ENCODE measurements at places on chromosomes 3 and 15.

DNA sequence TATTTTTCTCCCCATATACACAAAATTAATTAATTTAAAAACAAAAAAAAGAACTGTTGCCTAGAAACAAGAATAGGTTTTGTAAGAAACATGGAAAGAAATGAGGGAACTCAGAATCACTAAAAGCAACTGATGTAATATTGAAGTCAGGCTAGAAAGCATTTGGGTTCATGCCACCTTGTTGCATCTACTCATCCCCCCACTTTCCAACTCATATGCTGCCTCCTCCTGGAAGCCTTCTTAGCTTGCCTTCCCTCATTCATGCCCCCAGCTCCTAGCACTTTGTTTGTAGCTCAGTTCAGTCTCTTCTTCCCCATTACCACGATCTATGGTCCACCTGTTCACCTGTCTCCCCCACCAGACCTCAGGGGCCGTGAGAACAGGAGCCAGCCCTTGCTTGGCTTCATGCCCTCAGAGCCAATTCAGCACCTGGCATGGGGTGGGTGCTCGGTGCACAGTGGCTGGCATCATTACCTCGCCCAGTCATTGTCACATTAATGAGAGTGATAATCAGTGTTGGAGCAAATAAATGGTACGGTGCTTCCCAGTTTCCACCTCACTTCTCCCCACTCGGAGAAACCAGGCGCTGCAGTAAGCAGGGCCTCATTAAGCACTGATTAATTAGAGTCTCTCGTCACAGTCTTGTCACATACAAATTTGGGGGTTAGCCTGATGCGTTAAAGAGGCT is 62.4 kb upstream of the SLC6A1 start:
- DNase-seq = no peak

- no peak for DNase-seq
Measured at GRCh38 chr3:43307226-43307625, 20.9 kb downstream of the SNRK start.

DNA sequence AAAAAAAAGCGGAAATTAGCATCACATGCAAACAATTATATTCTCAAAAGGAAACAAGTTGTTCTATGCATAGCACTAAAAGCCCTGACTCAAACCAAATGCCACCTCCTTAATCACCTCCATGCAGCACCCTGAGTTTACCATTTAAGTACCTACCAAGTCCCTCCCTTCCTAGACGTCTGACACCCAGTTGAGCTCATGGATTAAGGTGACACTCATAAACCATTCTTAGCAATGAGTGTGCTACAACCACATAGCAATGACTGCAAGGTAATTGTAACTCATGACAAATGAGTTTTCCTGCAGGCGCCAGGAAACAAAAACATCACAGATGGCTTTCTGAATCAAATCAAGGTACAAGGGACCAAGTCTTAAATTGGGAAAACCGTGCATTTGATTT is 32.0 kb downstream of the WWTR1 start:
- DNase-seq = no peak

DNA sequence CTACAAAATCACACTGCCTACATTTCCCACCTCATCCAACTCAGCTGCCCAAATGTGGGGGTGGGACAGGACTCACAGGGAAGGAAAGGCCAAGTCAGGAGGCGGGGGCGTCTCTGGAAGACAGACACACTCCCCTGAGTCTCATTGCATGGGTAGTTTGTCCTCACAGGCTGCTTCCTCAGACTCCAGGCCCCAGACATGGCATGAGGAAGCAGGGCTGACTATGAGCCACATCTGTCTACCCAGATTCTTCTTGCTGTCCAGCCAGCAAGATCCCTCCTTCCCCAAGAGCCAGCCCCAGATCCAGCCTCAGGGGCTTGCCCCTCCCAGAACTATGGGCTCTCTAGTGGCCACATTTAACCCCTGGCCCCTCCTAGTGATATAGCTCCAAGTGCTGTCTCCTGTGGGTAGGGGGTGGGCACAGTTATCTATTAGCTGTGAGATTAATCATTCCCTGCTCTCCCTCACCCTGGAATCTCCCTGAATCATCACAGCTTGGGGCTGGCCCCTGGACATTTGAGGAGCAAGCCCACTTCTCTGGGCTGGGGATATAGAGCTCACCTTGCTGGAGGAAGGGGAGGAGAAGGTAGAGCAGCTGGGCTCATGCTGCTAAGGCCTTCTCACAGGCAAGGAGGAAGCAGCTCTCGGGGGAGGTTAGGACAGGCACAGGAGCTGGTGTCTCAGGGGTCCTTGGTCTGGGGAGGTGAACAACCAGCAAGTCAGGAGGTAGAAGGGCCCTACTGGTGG is 2.1 kb upstream of the CCDC33 start:
- DNase-seq = no peak

DNA sequence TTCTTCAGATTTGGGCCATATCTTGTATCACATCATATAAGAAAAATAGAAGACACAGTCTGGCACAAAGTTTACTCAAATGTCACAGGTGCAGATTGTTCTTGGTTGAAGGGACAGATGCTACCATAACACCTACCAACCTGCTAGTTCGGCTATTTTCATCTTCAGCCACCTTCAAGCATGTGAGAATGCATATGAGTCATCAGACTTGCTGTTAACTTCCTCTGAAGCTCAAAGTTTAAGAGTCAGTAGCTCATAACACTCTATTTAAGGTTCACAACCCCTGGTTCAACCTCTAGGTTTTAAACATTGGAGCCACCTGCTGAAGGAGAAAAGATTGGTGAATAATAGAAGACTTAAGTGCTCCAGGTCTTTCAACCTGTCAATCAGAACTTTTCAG is 522.8 kb downstream of the NLGN1 start:
- DNase-seq = no peak

DNA sequence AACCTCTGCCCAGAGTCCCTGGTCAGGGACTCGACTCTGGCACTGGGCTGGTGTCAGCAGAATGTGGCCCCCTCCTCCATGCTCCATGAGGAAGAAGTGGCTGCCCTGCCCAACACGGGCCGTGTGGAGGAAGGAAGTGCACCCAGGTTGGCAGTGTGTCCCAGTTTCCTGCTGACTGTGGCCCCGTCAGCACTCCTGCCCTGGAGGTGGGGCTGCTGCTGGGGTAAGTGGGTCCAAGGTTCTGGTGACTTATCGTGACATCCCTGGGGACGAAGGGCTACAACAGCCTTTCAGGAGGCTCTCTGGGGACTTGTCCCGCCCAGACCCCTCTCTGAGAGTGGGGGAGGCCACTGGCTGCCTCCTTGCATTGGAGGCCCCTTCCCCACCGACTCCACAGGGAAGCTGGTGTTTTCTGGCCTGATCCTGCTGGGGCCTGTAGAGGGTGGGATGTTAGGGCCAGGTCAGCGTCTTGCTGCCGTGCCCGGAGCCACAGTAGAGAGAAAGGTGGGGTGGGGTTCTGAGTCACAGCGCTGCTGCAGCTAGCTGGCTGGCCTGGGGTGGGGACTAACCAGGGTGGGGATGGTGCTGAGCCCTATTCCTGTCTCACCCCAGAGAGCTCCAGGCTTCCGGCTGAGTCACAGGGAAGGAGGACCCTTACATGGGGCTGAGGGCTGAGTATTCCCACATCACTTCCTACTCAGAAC is 10.5 kb downstream of the SEMA4B start:
- no peak for DNase-seq

- DNase-seq = no peak
Measured at GRCh38 chr15:41840673-41841072, 2.0 kb downstream of the PLA2G4B start.

- DNase-seq = no peak
Measured at GRCh38 chr3:42843713-42844411, 31.8 kb downstream of the CYP8B1 start.
